ENCODE measurements at places on chromosomes 12 and 14.

- DNase-seq: no peak
Observed at GRCh38 chr12:16604596-16605252, 1.2 kb downstream of the LMO3 start.

DNA sequence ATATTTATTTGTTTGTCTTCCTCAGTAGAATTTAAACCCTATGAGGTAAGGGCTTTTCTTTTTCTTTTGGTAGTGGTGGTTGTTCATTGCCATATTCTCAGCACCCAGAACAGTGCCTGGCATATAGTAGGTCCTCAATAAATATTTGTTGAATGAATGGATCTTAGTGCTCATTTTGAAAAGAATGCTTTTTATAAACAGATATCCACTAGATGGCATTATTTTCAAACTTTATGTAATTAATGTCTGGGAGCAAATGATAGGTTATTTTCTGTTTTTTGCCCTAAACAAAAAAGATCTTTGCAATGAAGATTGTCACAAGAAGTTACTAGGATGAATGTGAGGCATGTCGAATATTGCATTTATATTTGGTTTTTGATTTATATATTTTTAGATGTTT is 64.1 kb downstream of the RAD51B start:
- no peak for DNase-seq

GRCh38 chr14:59570122-59570521 is 6.5 kb downstream of the CCDC175 start:
- DNase-seq: no peak

DNA sequence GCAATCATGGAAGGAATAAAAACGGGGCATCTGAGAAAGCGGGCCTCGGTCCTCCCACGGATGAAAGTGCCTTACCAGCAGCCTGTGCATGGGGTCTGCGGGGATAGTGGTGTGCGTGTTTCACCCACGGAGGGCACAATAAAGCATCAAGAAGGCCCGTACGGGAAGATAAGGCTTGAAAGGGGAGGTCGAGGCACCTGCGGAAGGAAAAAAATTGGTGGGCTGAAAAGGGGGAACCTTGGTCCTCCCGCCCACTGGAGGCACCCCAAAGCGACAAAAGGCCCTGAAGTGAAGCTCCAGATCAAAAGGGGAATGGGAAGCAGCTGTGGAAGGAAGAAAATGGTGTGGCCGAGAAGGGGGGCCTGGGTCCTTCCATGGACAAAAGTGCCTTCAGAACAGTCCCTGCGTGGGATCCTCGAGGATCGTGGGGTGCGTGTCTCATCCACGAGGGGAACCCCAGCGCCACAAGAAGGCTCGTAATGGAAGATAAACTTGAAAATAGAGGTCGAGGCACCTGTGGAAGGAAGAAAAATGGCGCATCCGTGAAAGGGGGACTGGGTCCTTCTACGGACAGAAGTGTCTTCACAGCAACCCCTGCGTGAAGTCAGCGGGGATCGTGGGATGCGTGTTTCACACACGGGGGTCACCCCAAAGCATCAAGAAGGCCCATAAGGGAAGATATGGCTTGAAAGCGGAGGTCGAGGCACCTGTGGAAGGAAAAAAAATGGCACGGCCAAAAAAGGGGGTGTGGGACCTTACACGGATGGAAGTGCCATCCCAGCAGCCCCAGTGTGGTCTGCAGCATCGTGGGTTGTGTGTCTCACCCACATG is 276.9 kb downstream of the ALG10 start:
- DNase-seq: no peak

DNA sequence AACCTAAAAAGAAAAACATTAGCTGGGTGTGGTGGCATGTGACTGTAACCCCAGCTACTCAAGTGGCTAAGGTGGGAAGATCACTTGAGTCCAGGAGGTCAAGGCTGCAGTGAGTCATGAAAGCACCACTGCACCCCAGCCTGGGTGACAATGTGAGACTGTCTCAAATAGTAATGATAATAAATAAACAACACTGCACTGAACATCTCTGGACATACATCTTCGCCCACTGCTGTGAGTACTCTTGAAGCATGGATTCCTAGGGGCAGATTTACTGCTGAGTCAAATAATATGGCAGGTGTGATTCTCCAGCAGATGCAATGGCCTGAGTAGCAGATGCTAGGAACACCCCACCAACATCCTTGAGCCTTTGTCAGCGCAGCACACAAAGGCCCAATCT is 23.6 kb downstream of the ABCB9 start:
- DNase-seq: no peak

DNA sequence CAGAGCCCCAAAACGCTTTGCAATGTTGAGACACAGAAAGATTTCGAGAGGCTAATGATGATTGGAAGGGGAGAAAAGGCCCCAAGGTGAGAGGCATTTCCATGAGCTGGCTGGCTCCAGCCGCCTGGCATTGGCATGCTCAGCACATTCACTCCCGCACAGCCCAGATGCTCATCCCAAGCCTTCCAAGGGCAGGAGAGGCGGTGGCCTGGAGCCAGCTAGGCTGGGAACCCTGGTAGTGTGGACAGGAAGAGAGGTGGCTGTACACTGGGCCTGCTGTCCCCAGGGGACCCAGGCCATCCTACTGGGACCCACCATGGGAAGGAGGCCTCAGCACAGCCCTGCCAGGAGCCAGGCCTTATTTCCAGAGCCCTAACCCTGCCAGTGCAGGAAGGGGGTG is 72.2 kb downstream of the SPTB start:
- DNase-seq: no peak

GRCh38 chr14:76282581-76282980 is 93.4 kb upstream of the ESRRB start:
- DNase-seq: no peak

GRCh38 chr12:104865080-104865479 is 93.0 kb downstream of the SLC41A2 start:
- no peak for DNase-seq
